Fibroblast of the aortic adventitia (primary cell): ENCODE measurements at places on chromosomes 16 and 17. TPM values are rescaled to one million over a fixed set of nuclear protein-coding genes. Genes with fewer than 3 reads are reported as not detected.

The CHCT1 gene
- not detected in 2 replicates for total RNA-seq

The SLFN13 gene
- total RNA-seq: 1.4 and 1.7 TPM in 2 replicates

The TNFRSF12A gene
- 26.7 and 124 TPM in 2 replicates for total RNA-seq

The PSME3IP1 gene
- 61.7 and 71.5 TPM in 2 replicates for total RNA-seq

The SPEM3 gene
- 0.25 TPM in 1 of 2 replicates, not detected in the other for total RNA-seq

The KRT36 gene
- total RNA-seq: not detected in 2 replicates

The TXNDC11 gene
- total RNA-seq: 9.0 and 24.0 TPM in 2 replicates

The UNC119 gene
- total RNA-seq: 12.2 and 18.2 TPM in 2 replicates

The PTGES3L gene
- 0.18 and 0.65 TPM in 2 replicates for total RNA-seq

The MILR1 gene
- 4.1 and 52.5 TPM in 2 replicates for total RNA-seq

The TPSAB1 gene
- total RNA-seq: not detected in 2 replicates

The LRRC75A gene
- 3.6 and 6.1 TPM in 2 replicates for total RNA-seq

The RGS9 gene
- total RNA-seq: 2.5 and 3.0 TPM in 2 replicates

The PRKCB gene
- total RNA-seq: 0.16 TPM in 1 of 2 replicates, not detected in the other

The RASD1 gene
- total RNA-seq: 0.36 TPM in 1 of 2 replicates, not detected in the other

The PPP1R27 gene
- total RNA-seq: not detected in 2 replicates

The ZNF385C gene
- total RNA-seq: not detected in 2 replicates

The CRISPLD2 gene
- total RNA-seq: 0.99 and 29.3 TPM in 2 replicates

The CCL1 gene
- total RNA-seq: not detected in 2 replicates

The C16orf82 gene
- not detected in 2 replicates for total RNA-seq

The ITGAD gene
- total RNA-seq: not detected in 2 replicates

The RHBDF1 gene
- 39.4 and 66.8 TPM in 2 replicates for total RNA-seq
